ENCODE measurements at places on chromosomes 7 and 10.

- DNase-seq = no peak
Observed at GRCh38 chr7:41538810-41539724, 163.8 kb downstream of the INHBA start.

- no peak for DNase-seq
Observed at GRCh38 chr10:113897693-113898618, 43.5 kb downstream of the NHLRC2 start.

DNA sequence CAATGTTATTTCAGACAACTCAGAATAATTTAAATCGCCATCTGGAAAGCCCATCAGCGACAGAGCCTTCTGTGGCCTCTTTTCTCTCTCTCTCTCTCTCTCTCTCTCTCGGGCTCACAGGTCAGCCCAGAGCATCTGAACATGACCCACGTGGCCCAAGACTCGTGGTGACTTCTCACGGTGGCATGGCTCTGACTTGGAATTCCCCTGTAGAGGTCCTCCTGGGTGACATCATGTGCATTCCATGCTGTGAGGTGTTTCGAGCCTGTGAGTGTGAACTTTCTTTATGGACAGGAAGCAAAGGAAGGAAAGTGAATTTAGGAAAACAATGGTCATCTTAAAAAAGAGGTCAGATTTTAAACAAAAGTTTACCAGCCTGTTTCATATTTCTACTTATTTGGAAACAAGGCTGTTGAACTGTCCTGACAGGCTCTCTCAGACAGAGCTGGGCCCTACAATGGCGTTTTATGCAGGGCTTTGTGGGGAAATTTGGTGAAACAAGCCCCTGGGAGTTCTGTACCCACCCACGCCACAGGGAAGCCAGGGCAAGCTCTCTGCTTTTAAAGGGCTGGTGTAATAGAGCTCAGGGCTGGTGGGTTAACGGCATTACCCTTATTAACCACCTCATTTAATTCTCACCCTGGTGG is 359.7 kb upstream of the ZNF32 start:
- DNase-seq = no peak

DNA sequence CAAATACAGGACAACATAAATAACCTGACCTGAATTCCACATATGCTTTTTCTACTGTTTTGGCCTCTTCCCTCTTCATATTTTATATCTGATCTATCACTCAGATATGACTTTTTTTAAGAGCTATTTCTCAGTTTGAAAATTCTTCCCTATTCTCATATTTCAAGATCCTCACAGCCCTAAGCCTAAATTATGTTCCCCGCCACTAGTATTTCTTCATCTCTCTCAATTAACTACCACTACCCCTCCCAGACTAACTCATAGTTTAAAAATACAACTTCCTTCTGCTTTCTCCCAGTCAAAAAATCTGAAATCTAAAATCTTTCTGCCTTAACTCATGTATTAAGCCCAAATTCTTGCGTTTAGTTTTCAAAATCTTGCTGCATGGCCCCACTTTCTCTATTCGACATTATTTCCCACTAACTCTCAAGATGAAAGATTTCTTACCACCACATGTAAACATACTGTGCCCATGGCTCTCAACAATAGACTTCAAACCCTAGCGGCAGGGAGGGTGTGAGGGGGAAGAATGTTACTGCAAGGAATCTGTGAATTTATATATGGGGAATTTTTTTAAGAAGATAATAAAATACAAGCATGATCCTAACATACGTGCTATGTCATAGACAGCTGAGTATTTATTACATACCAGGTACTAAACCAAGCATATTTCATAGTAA is 64.6 kb downstream of the TFEC start:
- no peak for DNase-seq

GRCh38 chr10:652233-652632 is 37.2 kb downstream of the DIP2C start:
- DNase-seq = no peak

GRCh38 chr7:77288676-77289320 is 89.2 kb upstream of the FGL2 start:
- no peak for DNase-seq

- DNase-seq = no peak
Observed at GRCh38 chr7:26861050-26861449, 3.3 kb downstream of the SKAP2 start.

DNA sequence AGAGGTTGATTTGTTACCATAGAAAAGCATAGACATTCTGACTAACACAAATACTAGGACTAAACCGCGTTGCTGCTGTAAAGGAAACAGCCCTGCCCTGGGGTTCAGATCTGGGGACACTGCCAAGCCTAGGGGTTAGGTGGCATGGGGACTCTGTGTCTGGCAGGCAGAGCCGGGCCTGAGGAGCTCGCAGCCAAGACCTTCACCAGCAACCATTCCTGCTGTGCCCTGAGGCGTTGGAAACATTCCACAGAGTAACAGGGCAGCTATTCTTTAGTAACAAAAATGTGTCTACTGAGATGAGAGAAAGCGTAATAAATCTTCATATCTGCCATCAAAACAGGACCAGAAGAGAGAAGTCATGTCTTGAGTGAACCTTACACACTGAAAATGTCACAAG is 280.5 kb downstream of the POM121L12 start:
- DNase-seq = no peak

- DNase-seq = no peak
Observed at GRCh38 chr10:29731760-29732159, 97.0 kb upstream of the SVIL start.
